Activated T-helper 17 cell treated with anti-CD3 and anti-CD28 coated beads, Interleukin-2, amount 50 U/mL, for 72 hours (primary cell): ENCODE measurements at places on chromosomes 16 and 17.

- ATAC-seq = no peak
Measured at GRCh38 chr17:45398800-45399199, 33.9 kb downstream of the ARHGAP27 start.

DNA sequence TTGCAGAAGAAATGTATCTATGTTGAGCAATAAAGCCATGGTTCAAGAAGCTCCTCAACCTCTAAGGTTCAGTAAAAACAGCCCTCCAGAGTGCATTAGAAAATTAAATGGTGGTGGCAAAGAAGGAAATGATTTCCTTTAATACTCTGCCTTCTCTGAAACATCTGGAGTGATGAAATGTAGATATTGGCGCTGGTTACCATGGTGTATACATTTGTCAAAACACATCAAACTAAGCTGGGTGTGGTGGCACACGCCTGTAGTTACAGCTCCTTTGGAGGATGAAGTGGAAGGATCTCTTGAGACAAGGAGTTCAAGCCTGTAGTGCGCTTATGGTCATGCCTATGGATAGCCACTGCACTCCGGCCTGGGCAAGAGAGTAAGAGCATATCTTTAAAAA is 6.0 kb downstream of the CAPNS2 start:
- no peak for ATAC-seq

- ATAC-seq = no peak
Measured at GRCh38 chr16:88628512-88628974, 9.8 kb upstream of the IL17C start.

GRCh38 chr17:7651665-7652387 is 1.1 kb downstream of the ATP1B2 start:
- ATAC-seq = no peak

- ATAC-seq = no peak
Measured at GRCh38 chr16:56108724-56109123, 82.6 kb upstream of the GNAO1 start.

GRCh38 chr17:19833914-19834313 is 33.8 kb downstream of the ULK2 start:
- ATAC-seq = peak; percentile 28

DNA sequence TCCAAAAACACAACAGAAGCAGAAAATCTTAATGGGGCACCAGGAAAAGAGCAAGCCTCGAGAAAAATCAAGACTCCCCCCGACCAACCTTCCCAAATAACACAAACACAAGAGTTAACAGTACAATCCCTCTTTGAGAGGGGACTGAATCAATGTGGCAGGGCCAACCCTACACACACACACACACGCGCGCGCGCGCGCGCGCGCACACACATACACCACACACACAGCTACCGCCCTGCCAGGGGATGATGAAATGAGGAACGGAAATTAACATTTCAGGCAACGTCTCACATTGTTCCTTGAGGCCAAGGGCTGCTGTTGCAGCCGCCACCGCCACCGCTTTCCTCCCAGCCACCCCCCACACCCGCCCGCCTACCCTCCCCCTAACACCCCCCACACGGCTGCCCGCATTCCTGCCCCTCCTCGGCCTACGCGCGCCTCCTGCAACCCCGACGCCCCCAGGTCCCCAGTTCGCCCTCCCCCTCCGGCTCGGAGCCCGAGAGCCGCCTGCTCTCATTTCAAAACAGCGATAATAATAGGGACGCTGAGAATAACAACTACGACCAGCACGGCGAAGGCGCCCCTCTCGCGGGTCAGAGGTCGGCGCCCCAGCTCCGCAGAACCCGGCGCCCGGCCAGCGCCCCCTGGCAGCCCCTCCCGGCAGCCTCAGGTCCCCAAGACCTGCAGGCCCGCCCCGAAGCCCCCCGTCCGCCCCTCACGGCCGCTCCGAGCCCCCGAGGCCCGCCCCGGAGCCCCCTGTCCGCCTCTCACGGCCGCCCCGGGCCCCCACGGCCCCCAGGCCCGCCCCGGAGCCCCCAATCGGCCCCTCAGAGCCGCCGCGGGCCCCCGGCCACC is 1.1 kb downstream of the ANKRD11 start:
- ATAC-seq = peak; percentile 42

DNA sequence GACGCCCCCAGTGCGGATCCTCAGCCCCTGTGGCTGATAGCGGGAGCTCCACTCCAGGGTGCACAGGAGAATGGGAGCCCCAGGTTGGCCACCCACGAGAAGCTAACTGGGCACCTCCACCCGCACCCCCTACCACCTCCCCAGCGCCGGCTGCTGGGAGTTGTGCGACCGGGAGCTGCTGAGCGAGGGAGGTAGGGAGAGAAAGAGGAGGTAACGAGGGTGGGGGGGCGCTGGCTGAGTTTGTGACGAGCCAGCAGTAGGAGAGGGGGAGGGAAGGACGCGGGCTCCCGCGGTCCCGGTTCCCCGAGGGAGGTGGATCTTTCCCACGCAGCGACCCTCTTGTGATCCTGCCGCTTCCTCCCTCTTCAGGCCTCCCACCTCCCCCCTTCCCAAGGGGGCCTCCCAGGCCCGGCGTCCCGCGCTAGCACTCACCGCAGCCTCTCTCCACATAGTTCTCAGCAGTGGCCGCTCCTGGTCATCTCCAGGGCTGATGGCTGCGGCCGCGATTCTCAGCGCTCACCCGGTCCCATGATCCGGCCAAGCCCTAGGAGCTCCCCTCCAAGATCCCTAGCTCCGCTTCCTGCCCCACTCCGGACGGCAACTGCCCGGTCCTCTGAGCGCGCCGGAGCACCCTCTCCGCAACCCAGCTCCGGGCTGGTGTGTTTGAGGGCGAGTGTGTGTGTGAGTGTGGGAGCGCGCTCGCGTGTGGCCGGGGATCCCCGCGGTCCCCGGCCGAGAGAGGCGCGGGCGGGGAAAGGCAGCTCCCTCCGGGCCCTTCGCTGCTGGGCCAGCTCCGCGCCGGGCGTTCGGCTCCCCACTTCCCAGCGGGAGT is at the start of gene GRIN2A:
GRIN2A (minus strand) TSS at position 207 of the 832 bp plus-strand sequence. CDS start 2,017 bp downstream, outside the sequence.
- ATAC-seq = no peak

GRCh38 chr17:6541886-6542285 is 14.5 kb downstream of the PITPNM3 start:
- ATAC-seq = no peak

DNA sequence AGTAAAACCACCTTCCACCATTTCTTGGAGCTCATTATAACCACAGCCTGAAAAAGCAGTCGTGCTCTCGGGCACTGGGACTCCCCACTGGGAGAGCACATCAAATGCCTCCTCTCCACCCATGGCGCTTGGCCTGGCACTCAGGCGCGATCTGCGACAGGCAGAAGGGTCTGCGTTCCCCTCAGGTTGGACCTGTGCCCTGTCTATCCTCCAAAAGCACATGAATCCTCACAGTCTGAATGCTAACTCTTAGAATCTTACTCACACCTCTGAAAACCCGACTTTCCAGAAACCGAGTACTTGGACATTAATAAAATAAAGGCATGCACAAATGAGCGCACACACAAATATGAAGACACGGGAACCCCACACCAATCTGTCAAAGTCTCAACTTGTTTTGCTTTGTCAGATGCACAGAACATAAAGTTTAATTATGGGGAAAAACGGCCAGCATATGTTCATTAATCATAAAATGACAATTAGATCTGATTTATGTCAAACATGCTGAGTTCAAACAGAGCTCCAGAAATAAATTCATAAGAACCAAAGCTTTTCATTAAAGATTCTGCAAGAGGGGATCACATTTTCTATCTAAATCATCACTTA is 20.5 kb upstream of the FAAP100 start:
- ATAC-seq = no peak

DNA sequence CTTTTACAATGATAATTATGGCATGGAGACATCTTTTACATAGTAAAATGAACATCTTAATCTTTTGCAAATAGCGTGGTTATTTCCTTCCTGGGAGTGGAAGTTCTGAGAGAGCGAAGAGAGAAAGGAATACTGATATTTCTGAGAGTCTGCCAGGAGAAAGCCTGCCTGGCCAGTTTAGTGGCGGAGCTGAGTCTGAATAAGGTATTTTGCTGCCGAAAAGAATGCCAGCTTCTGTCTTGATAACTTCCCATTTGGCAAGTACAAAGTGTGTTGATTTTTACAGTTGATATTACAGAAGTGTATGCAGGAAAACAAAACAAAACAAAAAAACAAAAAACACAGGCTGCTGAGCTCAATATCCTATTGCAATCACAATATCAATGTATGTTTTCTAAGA is 55.9 kb downstream of the KCNJ2 start:
- ATAC-seq = no peak

- ATAC-seq = peak; percentile 42
Measured at GRCh38 chr17:3039736-3040135, 23.7 kb downstream of the OR1D5 start.

DNA sequence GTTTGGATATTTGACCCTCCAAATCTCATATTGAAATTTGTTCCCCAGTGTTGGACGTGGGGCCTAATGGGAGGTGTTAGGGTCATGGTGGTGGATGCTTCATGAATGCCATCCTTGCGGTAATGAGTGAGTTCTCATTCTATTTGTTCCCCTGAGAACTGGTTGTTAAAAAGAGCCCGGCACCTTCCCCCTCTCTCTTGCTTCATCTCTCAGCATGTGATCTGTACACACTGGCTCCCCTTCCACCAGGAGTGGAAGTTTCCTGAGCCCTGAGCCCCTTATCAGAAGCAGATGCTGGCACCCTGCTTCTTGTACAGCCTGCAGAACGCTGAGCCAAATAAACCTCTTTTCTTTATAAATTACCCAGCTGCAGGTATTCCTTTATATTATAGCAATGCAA is 25.6 kb downstream of the PIK3R6 start:
- ATAC-seq = no peak

DNA sequence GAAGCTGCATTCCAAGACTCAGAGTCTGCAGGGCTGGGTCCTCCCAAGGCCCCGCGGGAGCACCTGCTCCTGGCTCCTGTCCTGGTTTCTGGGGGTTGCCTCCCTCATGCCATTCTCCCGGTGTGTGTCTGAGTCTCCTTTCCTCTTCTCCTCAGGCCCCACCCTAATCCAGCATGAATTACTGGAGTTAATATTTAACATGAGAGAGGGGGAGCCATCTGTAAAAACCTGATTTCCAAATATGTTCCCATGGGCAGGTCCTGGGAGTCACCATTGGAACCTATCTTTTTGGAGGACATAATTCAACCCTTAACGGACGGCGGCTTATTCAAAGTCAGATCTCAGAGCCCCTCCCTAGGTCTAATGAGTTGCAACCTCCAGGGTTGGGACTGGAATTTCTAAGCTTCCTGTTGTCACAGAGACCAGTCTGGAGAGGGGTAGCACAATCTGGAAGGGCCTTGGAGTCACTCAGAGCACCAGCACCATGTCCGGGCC is 5.4 kb downstream of the C17orf99 start:
- ATAC-seq = no peak

- ATAC-seq = no peak
Measured at GRCh38 chr17:7080456-7081041, 498 bp upstream of the CLEC10A start.

GRCh38 chr16:58732545-58733247 is 1.4 kb downstream of the GOT2 start:
- peak; percentile 76 for ATAC-seq

DNA sequence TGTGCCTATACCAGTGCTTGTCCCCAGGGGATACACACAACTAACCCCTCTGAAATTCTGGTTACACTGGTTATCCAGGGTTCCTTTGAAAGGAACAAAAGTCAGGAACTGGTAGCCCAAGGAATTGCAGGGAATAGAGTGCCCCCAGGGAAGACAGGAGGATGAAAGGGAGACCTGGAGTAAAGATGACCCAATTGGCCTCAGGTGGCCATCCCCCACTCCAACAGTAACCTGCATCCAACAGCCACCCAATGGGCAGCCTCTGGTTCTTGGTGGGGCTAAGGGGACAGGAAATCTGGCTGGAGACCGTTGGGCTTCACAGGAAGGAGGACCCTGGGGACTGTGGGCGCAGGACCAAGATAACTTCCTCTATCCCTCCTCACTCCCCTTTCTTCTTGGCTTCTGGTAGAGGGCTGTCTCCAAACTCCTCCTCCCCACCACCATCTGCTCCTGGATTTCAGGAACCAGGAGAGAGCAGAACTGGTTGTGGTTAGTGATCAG is 826 bp upstream of the MPO start:
- ATAC-seq = no peak

- no peak for ATAC-seq
Measured at GRCh38 chr17:74213861-74214391, 555 bp downstream of the TTYH2 start.
